NCI-H1694 treated with DMSO at 0.1 percent for 48 hours (cell line): ENCODE measurements at places on chromosomes 3 and 15.

GRCh38 chr15:46556010-46556409 lies 921.2 kb downstream of the SQOR start:
- DNase-seq: no peak

- no peak for DNase-seq
These were observed 17.4 kb upstream of the MKRN3 start for GRCh38 chr15:23548071-23548470.

- no peak for DNase-seq
These were observed 55.8 kb downstream of the DNAJB8 start for GRCh38 chr3:128410669-128411573.

- no peak for DNase-seq
These were observed 6.2 kb downstream of the PAK6 start for GRCh38 chr15:40244961-40245523.

GRCh38 chr3:177481329-177481728 lies 284.0 kb upstream of the TBL1XR1 start:
- no peak for DNase-seq

DNA sequence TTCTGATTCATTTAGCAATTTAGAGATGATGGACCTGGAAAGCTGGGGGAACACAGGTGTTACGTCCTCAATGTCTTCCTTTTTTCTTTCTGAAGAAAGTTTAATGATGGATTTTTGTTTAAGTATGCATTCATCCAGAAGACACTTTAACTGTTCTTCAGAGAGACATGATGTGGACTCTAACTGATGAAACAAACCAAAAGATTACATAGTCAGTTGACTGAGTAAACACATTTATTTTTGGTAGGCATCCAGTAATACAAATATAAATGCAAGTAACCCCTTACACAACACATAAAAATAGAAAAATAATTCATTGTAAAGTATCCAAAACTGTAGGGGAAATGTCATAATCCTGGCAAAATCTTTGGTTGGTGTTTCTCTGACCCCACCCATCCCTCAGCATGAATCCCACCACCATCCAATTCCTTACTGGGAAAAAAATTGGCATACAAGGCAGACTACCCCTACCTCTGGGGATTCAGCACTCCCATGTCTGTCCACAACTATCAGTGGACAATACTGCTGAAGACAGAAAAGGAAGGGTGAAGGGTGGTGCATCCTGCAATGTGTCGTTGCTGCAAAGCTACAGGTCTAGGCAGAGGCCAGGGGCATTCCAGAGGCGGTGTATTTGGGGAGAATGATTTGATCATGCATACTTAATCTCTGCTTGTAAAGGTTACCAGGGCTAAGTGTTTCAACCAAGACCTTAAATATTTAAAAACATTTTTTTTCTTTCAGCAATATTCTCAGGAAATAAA lies 37.4 kb downstream of the THBS1 start:
- DNase-seq: no peak

DNA sequence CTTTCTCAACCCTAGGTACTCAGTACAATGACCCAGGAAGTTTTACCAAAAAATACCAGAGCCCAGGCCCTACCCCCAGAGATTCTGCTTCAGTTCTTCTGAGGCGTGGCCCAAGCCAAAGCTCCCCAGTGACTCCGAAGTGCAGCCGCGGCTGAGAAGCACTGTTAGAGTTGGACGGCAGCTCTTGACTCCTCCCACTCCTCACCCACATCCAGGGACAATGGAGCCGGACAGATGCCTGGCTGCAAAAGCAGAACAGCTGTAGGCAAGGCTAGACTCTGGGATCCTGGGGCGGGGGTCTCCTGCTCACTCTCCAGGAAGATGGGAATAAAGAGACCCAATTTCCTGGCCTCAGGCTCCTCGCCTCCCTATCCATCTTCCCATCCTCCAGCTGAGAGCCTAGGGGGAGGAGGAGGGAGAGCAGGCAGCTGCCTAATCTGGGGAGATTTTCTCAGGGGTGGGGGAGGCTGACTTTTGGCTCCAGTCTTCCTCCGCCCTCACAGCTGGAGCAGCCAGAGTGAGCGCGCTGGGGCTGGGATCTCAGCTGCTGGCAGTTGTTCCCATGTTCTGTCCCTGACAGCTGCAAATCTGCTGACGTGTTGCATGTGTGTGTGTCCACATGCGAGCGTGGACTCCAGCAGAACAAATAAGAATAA lies 223.8 kb downstream of the OPA1 start:
- DNase-seq: no peak

- no peak for DNase-seq
These were observed 8.5 kb downstream of the GRM2 start for GRCh38 chr3:51715231-51715976.

GRCh38 chr3:71033681-71034220 lies 549.8 kb downstream of the FOXP1 start:
- no peak for DNase-seq

- DNase-seq: peak; percentile 49
These were observed 37.3 kb downstream of the ATP2B2 start for GRCh38 chr3:10467904-10468612.

DNA sequence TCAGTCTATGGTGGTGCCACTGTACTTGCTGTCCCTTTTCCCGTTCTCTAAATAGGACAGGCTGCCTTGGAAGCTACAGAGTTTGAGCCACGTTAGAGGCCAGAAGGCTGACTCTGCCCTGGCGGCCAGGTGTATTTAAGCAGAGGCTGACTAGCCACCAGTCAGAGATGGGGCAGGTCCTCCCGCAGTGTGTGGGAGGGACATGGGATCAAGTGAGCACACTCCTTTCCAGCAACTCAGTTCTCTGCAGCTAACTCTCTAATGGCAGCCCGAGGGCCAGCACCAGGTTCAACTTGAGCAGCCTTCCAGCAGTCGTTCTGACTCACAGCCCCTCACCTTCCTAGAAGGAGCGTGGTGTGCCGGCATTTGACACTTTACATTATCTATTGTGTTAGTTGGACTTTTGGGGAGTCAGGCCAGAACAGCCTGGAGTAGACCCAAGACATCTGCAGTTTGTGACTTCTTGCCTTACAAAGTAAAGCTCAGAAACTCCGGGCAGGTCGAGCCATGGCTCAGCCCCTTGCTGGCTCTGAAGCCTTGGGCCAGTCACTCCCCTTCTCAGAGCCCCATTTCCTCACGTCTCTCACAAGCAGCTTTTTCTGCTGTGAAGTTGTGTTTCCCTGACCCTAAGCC lies 46.7 kb upstream of the MYZAP start:
- DNase-seq: no peak

GRCh38 chr15:37860896-37861295 lies 73.5 kb upstream of the TMCO5A start:
- no peak for DNase-seq

GRCh38 chr3:113873814-113874526 lies 35.4 kb downstream of the GRAMD1C start:
- DNase-seq: no peak

DNA sequence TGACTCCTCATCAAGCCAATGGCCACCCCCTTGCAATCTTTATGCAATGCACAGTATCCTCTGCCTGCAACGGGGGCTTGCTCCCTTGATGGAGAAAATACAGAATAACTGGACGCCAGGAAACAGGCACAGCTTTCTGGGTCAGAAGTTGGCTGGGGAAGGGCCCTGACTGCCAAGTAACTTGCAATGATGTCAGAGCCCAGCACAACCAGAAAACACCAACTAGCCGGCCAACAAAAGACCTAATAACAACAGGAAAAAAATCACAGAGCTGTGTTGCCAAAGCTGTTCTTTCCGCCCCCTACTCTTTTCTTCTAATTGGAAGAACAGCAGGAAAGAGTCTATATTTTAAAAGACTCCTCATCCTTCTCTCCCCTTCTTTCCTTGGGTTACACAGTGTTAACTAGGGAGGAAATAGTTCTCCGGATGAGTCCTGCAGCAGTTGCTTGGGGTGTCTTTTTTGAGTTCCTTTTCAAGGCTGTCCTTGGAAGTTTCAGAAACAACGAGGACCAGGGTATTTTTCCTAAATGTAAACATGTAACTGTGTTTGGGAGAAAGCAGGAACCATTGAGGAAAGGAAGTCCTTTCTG lies 1.4 kb upstream of the SEMA6D start:
- DNase-seq: no peak
